ENCODE measurements at places on chromosomes 16 and 17.
A peak's percentile ranks its signal among the peaks of the same experiment; 100 is the strongest.

GRCh38 chr16:27579087-27579980 is 29.4 kb downstream of the KATNIP start:
- DNase-seq = peak; percentile 56

DNA sequence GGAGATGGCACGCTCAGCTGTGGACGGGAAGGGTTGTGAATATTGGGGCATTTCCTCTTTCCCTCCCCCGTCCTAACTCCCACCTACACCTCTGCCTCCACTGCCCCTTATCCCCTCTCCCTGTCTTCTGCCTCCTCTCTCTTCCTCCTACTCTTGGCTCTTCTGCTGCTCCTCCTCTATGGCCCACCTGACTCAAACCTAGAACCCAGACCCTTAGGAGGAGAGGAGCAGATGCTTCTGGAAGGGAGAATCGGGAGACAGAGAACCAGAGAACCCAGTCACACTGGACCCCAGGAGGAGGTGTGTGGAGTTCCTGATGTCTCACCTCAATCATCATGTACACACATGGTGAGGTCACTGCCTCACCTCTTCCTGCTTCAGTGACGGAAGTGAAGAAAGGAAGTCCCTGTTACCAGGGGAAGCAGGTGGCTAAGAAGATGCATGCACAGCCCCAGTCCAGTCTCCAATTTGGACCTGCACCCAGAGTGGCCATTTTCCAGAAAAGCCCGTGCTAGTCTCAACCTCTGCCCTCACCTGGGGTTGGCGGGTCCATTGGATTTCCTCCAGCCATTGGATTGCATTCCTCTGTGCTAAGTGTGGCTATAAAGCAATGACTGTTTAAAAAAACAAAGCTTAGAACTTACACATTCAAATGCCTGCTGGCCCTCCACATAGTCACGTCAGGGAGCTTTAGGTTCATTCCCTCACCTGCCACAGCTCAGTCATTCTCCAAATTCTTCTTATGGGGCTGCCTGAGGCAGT is 4.0 kb downstream of the RNF222 start:
- no peak for DNase-seq

DNA sequence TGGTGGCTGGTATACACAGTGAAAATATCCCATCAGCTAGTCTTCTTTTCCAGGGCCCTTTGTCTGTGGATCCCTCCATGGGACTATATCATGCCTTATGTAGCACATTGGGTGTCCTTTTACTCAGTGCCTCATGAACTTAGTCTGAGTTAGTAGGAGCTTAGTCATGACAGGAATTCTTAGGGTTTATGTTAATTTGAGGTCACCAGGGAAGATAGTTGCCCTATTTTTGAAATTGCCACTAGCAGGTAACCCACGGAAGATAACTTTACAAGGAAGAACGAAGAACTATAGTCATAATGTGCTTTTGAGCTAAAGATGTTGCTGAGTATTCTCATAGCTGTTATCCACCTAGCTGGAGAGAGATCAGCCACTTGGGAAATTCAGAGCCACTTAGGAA is 14.8 kb upstream of the PLK1 start:
- no peak for DNase-seq

DNA sequence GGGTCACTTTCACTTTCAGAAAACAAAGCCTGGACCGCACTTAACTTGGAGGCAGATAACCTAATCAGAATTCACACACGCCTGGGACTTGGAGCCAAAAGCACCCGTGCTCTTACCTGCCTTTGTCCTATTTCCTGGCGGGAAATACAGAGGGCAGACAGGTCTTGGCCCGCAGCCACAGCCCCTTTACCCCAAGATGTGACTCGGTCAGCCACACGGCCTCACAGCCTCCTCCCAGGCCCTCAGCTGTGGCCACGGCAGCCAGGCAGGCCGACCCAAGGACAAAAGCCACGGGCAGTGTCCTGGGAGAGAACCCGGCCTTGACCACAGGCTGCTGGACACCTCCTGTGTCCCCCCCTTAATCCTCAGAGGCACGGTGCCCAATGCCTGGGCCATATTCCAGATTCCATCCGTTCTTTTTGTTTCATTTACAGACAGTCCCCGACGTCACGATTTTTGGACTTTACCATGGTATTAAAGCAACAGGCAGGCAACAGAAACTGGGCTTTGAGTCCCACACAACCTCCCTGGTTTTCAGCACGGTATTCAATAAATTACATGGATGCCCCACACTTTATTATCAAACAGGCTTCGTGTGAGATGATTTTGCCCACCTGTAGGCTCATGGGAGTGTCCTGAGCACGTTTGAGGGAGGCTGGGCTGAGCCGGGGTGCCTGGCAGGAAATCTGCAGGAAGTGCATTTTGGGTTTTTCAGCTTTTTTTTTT is 30.1 kb upstream of the GAA start:
- DNase-seq = peak; percentile 3

- no peak for DNase-seq
Observed at GRCh38 chr17:57327176-57327970, 71.0 kb downstream of the MSI2 start.

- DNase-seq = no peak
Observed at GRCh38 chr17:58291246-58291645, 10.5 kb upstream of the MPO start.

DNA sequence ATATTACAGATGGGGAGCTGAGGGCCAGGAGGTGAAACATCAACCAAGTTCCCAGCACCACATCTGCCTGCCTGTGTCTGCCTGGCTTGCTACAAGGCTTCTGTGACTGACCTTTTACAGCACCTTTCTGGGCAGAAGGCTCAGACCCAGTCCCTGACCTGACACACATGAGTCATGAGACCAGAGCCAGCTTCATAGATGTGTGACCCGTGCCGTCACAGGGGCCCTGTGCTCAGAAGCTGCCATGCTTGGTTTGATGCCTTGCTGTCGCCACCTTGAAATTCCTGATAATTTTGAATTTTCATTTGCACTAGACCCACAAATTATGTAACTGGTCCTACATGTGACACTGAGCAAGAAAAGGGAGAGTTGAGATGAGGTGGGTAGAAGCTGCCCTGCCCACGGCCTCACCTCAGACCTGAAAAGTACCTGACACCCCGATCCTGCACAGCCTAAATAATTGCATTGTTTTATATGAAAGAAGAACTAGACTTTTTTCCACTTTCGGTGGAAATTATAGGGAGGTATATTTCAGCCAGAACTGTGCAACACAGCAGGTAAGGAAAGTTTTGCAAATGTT is 13.3 kb upstream of the PECAM1 start:
- DNase-seq = no peak

GRCh38 chr16:85927959-85928358 is 29.0 kb downstream of the IRF8 start:
- no peak for DNase-seq

- DNase-seq = no peak
Observed at GRCh38 chr17:42408061-42408460, 15.0 kb downstream of the CAVIN1 start.

- DNase-seq = no peak
Observed at GRCh38 chr17:50499270-50499669, 9.0 kb upstream of the MYCBPAP start.

DNA sequence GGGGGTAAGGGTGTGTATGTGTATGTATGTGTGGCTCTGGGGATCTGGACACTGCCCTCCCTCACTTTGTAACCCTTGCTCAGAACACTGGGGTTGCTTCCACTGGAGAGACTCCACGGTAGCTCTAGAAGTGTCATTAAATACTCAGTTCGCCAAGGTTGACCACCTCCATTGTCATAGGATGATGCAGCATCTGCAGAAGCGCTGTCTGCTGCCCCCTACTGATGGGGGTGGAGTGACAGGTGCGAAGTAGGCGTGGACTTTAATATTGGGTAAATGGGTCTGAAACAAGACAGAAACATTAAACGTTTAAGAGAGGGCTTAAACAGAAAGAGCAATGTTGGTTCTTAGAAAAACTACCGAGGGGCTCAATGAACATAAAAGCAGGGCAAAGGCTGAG is 35.5 kb upstream of the STAC2 start:
- no peak for DNase-seq

DNA sequence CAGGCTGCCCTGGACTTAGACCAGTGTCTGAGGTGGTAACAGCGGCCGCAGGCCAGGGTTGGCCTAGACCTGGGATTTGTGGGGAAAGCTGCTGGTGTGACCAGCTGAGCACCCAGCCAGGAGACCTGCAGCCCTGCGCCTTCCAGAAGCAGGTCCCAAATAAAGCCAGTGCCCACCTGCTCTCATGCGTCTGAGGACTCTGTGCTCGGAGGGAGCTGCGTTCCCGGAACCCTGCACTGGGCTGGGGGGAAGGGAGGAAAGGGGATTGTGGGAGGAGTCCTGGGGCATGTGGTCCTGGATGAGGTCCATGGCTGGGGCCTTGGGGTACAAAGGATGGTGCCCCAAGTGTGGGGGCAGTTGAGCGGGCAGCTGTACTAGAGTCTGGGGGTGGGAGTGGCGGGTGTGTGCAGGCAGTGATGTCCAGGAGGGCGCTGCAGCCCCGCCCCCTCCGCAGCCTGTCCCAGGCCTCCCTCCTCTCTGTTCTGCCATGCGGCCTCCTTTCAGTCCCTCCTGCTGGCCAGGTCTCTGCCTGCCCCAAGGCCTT is 1.8 kb upstream of the NECAB2 start:
- DNase-seq = no peak

DNA sequence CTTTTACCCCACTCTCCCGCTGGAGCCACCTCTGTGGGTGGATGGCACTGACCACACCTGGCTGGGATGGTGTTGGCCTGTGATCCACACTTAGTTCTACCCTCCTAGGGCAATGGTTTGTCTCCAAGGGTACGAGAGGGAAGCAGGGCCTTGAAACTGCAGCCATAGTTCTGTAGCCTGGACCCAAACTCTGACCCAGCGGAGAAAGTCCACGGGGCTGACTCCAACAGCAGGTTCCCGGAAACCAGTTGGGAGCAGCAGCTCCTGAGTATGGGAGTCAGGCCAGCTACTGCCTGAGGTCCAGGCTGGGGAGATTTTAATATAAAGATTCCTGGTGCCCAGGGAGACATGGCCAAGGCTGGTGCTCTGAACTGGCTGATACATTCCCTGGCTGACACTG is 23.6 kb upstream of the MTSS2 start:
- no peak for DNase-seq

- DNase-seq = peak; percentile 4
Observed at GRCh38 chr17:10435096-10435495, 13.3 kb upstream of the MYH8 start.

DNA sequence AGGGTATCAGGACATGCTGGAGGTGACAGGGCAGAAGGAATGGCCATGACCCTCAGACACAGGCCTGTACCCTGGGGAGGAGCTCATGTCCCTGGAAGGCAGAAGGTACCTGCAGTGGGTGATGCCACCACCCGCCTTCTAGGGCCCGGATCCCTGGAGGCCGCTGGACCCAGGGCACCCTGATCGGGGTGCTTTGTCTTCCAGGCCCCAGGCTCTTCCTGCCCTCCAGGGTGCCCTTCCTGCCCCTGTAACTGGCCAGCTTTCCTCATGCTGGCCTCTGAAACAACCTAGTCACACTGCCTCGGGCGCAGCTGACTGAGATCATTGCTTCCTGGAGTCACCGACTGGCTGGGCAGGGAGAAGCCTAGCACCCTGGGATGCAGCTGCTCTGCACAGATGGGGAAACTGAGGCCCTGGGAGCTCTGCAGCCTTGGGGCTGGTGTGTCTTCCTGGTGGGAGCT is 5.8 kb downstream of the ADCY7 start:
- no peak for DNase-seq

- DNase-seq = no peak
Observed at GRCh38 chr17:78965491-78965924, 14.2 kb downstream of the LGALS3BP start.

DNA sequence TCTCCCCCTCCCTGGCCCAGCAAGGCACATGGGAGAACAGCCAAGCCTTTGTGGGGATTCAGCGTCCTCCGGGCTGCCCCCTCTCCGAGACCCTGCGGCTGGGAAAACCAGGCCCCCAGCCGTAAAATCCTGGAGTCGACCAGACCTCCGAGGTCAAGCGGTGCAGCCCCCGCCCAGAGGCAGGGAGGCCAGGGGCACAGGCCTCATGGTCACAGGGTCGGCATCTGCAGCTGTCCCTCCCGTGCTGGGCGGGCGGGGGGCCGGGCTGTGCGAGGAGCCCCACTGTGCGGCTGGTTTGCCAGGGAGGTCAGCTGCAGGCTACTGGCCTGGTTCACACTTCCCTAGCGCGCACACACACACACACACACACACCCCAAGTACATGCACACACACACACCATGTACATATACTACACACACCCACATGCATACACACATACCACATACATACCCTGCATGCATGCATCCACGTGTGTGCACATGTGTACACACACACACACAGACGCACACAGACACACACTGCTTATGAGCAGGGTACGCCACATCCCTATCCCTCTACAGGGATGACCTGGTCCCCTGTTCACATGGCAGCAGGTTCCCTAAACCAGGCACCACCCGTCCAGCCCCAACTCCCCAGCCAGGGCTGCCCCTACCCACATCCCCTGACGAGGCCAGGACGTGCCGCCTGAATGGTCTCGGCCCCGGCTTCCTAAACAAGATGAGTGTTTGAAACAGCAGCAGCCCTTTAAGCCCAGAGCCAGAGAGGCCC is 108.9 kb upstream of the CIBAR2 start:
- DNase-seq = no peak

DNA sequence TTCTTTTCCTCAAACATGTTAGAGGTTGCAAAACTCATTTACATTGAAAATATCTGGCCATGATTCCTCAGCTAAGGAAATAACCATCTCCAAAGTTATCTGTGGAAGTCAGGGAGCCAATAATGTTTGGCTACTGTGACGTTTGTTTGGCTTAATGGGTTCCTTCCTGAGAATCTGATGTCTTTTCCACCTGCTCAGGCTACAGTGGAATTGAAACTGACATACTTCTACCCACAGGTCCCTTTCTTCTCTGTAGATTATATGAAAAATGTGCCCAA is 221.1 kb upstream of the XYLT1 start:
- DNase-seq = peak; percentile 25

DNA sequence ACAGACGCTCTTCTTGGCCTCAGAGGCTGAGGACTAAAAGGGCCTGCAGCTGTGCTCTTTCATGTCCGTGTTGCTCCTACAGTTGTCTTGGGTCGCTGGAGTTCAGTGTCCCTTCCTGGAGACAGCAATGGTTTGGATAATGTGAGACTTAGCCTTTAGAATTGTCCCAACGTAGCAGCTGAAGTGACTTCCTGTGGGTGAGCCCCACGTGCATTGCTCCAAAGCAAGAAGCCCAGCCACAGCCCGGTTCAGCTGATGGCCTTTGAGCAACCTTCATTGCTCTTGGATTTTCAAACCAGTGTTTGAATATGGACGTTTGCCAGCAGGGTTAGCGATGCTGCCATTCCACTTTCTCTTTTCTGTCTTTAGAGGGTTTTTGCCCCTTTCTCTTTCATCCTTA is 19.7 kb downstream of the TMEM11 start:
- DNase-seq = no peak

DNA sequence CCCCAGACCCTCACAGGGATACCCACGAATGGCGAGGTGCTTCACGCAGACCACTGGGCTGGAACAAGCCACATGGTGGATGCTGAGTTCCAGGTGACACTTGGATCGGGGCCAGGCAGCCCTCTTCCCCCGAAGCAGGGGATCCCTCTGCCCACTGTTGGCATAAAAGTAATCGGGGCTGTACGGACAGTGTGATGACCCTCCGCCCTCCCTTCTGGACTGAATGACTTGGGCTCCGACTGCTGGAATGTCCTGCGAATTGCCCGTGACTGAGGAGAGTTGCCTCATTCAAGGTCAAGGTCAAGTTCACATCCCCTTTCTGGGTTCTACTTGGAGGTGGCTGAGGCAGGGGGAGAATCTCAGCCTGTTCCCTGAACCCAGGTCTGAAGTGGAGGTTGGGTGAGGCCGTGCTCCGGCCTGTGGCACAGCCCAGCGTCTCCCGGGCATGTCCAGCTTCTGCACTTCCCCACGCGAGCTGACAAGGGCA is 28.5 kb upstream of the CREBBP start:
- no peak for DNase-seq

- no peak for DNase-seq
Observed at GRCh38 chr17:40825599-40825998, 3.2 kb upstream of the KRT10 start.
